ENCODE measurements at places on chromosomes 13 and 19.

- DNase-seq = no peak
These were observed 111.5 kb downstream of the URI1 start for GRCh38 chr19:30053558-30053957.

DNA sequence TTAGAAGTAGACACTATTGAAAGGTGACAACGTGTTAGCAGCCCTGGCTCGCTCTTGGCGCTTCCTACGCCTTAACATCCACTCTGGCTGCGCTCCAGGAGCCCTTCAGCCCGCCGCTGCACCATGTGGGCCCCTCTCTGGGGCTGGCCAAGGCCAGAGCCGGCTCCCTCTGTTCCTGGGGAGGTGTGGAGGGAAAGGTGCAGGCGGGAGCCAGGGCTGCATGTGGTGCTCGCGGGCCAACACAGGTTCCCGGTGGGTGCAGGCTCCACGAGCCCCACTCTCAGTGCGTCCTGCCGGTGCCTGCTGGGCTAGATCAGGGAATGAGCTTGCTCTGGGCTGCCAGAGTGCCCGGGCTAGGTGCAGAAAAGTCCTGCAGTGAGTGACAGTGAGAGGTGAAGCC, 1284.3 kb downstream of the OLFM4 start:
- DNase-seq = no peak

DNA sequence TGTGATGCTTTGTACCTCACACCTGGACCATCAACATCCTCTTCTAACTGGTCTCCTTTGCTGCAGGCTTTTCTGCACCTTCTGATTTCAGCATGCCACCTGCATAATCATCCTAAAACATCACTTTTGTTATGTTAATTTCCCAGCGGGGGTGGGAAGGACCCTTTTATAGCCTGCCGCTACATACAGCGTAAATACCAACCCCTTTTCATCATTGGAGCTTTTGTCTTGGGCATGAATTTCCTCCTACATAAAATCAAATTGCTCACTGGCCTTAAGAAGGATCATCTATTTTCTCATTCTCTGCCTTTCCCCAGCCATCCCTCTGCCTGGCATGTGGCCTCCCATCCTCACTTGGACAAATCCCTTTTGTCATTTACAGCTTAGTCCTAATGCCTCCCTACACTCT, 124.7 kb downstream of the RBM26 start:
- no peak for DNase-seq

DNA sequence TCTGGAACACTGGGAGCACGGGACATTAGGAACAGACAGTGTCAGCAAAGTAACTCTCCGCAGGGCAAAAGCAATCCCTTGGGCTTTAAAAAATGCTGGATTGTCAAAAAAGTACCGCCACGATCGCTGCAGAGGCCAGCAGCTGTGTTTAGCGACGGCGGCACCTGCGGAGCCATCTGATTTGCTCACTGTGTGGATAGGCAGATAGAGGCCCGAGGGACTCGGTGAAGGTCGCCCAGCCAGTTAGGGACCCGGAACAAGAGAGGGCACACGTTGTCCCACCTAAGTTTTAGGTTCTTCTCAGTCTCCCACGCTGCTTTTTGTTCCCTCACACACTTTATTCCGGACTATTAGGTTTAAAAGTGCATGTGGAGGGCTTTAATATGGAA, 238.3 kb downstream of the TEX29 start:
- no peak for DNase-seq

GRCh38 chr19:6579450-6580178, 11.3 kb downstream of the CD70 start:
- DNase-seq = no peak

DNA sequence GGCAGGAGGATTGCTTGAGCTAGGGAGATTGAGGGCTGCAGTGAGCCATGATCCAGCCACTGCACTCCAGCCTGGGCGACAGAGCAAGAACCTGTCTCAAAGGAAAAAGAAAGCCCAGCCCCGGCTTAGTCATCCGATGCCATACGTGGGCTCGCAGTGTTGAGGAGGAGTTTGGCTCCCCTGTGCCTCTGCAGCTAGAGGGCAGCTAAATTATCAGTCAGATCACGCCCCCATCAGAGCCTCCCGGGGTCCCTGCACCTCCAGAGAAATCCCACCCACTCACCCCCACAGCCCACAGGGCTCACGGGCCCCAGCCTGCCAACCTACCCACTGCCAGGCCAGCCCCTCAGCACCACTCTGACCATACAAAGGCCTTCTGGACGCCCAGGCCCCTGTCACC, 27.6 kb downstream of the MAU2 start:
- DNase-seq = no peak

DNA sequence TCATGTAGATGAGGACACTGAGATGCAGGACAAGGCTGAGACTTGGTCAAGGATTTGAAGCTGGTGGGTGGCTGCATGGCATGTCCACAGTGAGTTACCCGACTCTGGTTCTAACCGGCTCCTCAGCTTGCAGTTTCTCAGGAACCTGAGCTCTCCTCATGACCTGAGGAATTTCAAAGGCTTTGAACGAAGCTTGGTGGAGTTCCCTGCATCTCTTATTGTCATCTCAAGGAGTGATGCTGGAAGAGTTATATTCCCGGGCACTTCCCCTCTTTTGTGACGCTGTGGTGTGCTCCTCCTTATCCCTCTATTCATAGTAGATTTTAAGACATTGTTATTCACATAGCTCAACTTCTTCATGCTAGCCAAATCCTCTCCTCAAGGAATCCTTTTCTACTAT, 500.1 kb upstream of the HTR2A start:
- DNase-seq = no peak

- no peak for DNase-seq
These were observed 1708.9 kb downstream of the SLITRK5 start for GRCh38 chr13:89380101-89380500.

- DNase-seq = no peak
These were observed 5.8 kb downstream of the RAB20 start for GRCh38 chr13:110555601-110556223.

DNA sequence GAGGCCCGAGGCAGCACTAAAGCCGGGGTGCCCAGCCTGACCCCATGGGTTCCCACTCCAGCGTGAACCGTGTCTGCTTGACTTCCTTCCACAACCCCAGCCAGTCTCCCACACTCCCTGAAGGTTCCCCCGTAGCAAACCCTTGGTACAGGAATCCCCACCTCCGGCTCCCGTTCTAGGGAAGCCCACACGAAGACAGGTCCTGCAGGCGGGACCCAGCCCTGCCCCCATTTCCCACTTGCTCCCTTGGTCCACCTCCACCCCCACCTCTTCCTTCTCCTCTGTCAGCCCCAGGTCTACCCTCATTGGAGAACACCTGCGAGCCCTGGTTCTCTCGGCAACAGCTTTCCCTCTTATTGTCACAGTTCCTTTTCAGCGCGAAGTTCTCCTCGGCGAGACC, 23.9 kb downstream of the C19orf81 start:
- DNase-seq = no peak

- DNase-seq = no peak
These were observed 939 bp upstream of the RANBP3 start for GRCh38 chr19:5978606-5979552.

GRCh38 chr13:76813891-76814290, 72.3 kb downstream of the KCTD12 start:
- DNase-seq = no peak

- DNase-seq = no peak
These were observed 119.2 kb downstream of the GPC6 start for GRCh38 chr13:93345770-93346169.

All from activated CD4-positive, alpha-beta T cell treated with anti-CD3 and anti-CD28 coated beads, Interleukin-2, amount 50 U/mL, for 24 hours (primary cell).